Stimulated activated CD4-positive, alpha-beta T cell treated with anti-CD3 and anti-CD28 coated beads, Interleukin-1b, Interleukin-23, amount 100 ng/mL, for 1 hour (primary cell): ENCODE measurements at places on chromosomes 6 and 20.

- DNase-seq = no peak
Measured at GRCh38 chr6:22848121-22848520, 278.8 kb downstream of the HDGFL1 start.

DNA sequence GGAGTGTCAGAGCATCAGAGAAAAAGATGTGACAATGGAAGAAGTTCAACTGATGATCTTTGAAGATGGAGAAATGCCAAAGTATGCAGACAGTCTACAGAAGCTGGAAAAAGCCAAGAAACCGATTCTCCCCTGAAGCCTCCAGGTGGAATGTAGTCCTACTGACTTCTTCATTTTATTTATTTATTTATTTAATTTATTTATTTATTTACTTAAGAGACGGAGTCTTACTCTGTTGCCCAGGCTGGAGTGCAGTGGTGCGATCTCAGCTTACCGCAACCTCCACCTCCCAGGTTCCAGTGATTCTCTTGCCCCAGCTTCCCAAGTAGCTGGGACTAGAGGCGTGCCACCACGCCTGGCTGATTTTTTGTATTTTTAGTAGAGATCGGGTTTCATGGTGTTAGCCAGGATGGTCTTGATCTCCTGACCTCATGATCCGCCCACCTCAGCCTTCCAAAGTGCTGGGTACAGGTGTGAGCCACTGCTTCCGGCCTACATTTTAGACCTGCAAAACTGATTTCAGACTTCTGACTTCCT lies 2.2 kb upstream of the RPF2 start:
- no peak for DNase-seq

DNA sequence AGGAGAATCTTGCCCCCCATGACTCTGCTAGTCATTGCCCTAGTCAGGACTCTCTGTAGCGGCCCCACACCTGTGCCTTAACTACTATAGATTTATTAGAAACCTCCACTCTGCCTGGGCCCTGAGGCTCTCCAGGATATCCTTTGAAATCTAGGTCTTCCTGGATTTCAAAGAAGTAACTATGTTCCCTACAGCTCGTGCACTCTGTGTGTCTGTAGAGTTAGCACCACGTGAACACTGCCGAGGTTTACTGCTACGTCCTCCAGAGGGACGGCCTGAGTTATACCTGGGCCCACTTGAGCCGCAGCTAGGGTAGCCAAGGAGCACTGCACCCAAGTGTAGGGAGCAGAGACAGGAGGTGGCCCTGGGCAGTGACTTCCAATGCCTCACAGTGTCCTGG lies 19.8 kb downstream of the GLP1R start:
- DNase-seq = no peak

DNA sequence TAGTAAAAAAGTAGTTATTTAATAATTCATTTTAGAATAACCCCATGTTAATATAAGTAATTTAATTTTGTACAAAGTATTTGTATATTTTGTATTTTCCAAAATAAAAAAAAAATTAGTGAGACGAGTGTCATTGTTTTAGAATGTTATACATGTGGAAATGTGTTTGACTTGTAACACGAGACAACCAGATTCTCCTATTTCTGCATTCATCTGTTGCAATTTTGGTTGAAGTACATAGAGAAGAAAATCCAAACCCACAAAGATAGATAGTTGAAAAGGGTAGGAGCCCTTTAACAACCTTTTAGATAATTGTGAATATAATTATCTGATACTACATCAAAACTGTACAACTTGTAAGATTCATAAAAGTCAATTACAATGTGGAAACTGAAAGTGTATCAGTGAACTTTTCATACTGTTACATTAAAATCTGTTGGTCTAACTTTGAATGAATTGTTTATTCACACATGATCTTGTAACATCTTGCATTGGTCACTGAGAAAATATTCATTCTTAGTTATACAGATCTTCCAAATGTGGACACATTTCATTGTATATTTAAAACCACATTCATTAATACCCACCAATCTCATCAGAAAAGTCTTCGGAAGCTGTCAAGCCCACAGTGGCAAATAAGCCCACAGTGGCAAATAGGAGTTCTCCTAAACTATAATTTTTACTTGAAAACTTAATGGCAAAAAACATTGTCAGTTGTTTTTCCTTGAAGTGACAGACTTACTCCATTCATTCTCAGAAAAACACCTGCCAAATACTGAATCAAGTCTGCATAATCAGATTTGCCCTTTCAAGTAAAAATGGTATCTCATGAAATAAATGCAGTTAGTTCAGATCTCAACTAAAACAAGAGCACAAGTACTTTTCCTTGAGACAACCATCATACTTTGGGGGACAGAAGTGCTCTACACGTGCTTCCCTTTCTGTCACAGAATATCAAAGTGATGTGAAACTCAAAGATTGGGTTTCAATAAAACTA lies 52.8 kb downstream of the FKBP5 start:
- no peak for DNase-seq

DNA sequence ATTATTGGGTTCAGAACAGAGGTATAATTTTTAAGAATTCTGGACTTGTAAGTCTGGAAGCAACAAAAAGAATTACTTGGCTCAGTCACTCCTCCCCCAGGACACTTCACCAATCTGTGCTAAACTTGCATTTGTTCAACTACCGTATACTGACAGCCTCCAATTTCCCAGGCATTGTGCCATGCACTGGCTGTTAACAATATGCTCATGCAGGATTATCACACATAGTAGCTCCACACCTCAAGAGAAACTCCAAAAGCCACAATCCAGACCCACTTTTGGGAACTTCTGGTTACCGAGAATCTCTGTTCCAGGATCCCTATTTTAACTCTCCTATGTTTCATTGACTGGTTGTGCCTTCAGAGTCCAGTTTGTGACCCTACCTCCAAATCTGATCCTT lies 7.7 kb downstream of the ADGRF1 start:
- no peak for DNase-seq

- no peak for DNase-seq
Measured at GRCh38 chr6:32637219-32637880, at the start of gene HLA-DQA1. HLA-DQA1 (plus strand) TSS chr6:32637406; CDS start chr6:32637459, 53 bp downstream.

- no peak for DNase-seq
Measured at GRCh38 chr6:37109714-37110499, 60.0 kb upstream of the PIM1 start.

- DNase-seq = no peak
Measured at GRCh38 chr6:15505463-15505918, 157.3 kb downstream of the DTNBP1 start.

DNA sequence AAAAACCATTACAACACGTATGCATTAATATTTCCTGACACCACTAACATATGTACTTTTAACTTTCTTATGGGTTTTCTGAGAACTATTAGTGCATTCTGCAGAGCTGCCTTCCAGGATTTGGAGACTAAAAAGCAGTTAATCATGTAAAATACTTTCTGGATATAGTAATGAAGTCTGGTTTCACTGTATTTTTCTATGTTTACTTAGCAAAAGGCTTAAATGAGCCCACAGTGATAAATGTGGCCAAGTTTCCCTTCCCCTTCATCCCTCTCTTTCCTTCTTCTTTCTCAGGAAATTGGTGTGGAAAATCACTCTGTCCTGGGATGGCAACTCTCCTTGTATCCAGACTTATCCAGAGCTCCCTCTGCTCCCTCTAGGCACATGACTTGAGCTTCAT lies 29.7 kb upstream of the ENPP1 start:
- DNase-seq = no peak

GRCh38 chr6:147509891-147510290 lies 1.4 kb downstream of the SAMD5 start:
- no peak for DNase-seq

- DNase-seq = no peak
Measured at GRCh38 chr6:104860221-104860620, 502 bp upstream of the HACE1 start.

- no peak for DNase-seq
Measured at GRCh38 chr6:157690441-157691210, 132.4 kb upstream of the SNX9 start.

GRCh38 chr6:136208783-136209182 lies 41.3 kb downstream of the MTFR2 start:
- no peak for DNase-seq

DNA sequence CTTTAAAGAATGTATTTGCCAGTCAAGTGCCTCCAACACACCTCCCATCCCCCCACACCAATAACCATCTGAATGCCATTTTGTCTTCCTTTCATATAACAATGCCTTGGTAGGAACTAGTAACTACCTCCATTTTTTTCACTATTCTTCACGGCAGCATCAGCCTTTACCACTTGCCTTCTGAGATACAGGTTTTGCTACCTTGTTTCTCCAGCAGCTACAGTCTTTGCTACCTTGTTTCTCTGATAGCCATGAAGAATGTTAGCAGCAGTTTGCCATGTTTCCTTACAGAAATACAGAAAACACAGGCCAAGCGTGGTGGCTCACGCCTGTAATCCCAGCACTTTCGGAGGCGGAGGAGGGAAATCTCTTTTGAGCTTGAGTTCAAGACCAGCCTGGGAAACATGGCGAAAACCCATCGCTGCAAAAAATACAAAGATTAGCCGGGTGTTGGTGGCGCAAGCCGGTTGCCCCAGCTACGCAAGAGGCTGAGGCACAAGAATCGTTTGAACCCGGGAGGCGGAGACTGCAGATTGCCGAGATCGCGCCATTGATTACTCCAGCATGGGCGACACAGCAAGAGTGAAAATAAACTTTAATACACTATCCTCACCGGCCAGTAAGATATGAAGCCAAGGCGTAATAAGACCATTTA lies 100.9 kb downstream of the HFE start:
- DNase-seq = no peak

DNA sequence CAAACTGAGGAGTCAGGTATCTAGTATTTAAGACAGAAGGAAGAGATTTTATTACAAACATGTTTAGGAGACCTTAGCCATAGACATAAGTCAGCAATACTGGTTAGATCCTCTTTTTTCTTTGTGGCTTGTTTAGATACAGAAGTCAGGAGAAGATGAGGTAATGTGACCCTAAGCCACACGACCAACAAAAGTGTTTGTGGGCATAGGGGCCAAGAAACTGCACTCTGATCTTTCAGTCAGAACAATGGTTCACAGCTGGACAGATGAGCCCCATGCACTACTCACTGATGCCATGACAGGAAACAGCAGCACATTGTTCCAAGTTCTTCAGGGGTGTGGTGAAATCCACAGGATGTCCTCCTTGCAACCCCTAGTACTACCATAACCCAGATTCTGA lies 238.5 kb upstream of the RAB32 start:
- no peak for DNase-seq

DNA sequence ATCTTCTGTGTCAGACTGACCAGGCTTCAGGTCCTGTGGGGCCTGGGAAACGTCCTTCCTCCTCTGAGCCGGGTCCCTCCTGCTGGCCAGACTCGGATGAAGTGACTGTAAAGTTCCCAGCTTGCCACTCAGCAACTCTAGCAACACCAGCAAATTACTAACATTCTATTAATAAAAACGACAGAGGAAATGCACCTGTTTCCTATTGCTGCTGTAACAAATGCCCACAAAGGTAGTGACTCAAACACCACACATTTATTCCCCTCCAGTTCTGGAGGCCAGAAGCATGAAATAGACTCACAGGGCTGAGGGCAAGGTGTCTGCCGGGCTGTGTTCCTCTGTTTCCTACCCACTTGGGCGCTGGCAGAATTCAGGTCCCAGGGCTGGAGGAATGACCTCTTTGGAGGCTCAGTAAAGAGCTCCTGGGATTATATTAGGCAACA lies 48.8 kb downstream of the CTCFL start:
- DNase-seq = no peak

DNA sequence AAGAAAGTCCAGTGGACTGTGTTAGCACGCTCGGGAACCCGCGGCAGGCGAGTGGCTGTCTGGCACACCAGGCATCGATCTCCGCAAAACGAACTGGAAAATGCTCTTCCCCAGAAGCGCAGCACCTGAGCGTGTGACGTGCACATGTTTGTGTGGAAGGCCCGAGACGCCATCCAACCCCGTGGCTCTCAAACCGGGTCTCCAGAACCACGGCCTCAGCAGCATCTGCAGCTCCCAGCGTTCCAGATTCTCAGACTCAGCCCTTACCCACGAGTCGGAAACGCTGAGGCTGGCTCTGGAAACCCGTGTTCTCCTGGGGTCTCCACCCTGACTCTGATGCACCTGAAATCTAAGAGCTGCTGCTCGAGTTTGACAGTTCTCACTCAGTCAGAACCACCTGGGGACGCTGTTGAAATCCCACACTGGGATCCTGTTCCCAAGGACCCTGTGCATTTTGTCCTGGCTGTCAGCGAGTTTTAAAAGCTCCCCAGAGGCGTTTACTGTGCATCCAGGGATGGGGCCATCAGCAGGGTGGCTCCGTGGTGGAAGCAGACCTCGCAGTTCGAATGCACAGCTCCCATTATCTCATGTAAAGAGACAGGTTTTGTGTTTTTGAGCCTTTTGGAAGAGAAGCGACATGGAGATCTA lies 69.0 kb downstream of the DLL1 start:
- DNase-seq = no peak

DNA sequence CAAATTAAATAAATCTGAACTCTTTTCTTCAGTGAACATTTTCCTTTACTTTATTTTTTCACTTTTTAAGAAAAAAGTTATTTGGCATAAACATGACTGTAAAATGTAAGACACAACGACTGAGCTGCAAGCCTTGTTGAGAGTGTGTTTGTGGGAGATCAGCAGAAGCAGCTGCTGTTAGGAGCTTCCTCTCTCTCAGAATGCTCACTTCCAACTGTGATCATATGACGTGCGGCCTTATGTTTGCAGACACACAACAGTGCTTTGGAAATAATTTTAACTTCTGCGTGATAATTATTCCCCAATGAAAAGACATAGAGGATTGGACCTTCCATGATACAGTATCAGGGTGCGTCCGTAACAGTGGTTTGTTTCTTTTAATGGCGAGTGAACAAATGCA lies 104.0 kb downstream of the ARHGAP18 start:
- no peak for DNase-seq

DNA sequence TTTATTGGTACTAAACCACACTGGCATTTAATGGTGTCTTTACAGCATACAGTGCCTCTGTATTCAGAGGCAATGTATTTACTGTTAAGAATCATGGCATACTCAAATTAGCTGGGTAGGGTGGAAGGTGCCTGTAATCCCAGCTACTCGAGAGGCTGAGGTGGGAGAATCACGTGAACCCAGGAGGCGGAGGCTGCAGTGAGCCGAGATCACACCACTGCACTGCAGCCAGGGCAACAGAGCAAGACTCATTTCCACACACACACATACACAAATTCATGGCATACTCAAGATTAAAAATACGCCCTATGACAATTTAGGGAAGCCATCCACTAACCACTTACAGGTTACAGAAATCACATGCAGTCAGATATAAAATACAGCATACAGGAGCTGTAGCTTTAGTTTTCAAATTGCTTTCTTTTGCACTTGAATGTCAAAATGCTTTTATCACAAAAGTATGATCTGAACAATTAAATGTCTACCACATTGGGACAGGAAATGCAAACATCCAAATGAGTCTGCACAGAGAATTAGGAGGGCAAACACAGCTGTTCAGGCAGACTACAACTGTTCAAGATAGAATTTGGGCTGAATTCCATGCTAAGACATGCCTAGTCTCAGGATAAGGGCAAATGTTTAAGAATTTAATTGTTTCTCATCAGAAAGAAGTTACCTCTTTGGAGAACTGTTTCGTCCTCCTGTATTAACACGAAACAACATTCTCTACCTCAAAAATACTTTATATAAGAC lies 36.4 kb downstream of the CSNK2A1 start:
- no peak for DNase-seq
